ENCODE measurements at places on chromosomes 5 and 9. TPM values are rescaled to one million over a fixed set of nuclear protein-coding genes. Genes with fewer than 3 reads are reported as not detected.

Gene ACTBL2
- 0.54 TPM for total RNA-seq

Gene QRFP
- not detected for total RNA-seq

Gene PCDHGA2
- total RNA-seq = 5.8 TPM

Gene GALNT12
- 0.54 TPM for total RNA-seq

Gene IRGM
- not detected for total RNA-seq

Gene HRCT1
- 1.4 TPM for total RNA-seq

Gene CCDC183
- total RNA-seq = 0.18 TPM

Gene PRDM9
- total RNA-seq = not detected

Gene PLAC8L1
- total RNA-seq = not detected

Gene IFNA2
- not detected for total RNA-seq

Gene LYSMD3
- total RNA-seq = 11.7 TPM

Gene TMOD1
- total RNA-seq = 0.18 TPM

Gene STXBP1
- 28.4 TPM for total RNA-seq

Gene C9
- total RNA-seq = not detected

Gene FAM163B
- 4.5 TPM for total RNA-seq

Gene SLC34A3
- not detected for total RNA-seq

Gene OR1Q1
- total RNA-seq = not detected

Gene GPR150
- 0.54 TPM for total RNA-seq

Gene SPATA6L
- 0.16 TPM for total RNA-seq

Gene INVS
- 18.0 TPM for total RNA-seq

Gene ALDH1B1
- total RNA-seq = 26.1 TPM

Gene SVEP1
- total RNA-seq = 110 TPM

Gene IFNB1
- total RNA-seq = not detected

Gene FBP2
- total RNA-seq = not detected

Gene ZBTB34
- 6.1 TPM for total RNA-seq

Gene PURA
- 14.4 TPM for total RNA-seq

Gene STING1
- total RNA-seq = 69.3 TPM

Gene ZDHHC11B
- not detected for total RNA-seq
